Renal cortex interstitium (tissue), 15 donors: ENCODE measurements at places on chromosomes 7 and 10.

GRCh38 chr7:91112902-91113341 is 151.3 kb upstream of the FZD1 start:
- DNase-seq, result no peak

DNA sequence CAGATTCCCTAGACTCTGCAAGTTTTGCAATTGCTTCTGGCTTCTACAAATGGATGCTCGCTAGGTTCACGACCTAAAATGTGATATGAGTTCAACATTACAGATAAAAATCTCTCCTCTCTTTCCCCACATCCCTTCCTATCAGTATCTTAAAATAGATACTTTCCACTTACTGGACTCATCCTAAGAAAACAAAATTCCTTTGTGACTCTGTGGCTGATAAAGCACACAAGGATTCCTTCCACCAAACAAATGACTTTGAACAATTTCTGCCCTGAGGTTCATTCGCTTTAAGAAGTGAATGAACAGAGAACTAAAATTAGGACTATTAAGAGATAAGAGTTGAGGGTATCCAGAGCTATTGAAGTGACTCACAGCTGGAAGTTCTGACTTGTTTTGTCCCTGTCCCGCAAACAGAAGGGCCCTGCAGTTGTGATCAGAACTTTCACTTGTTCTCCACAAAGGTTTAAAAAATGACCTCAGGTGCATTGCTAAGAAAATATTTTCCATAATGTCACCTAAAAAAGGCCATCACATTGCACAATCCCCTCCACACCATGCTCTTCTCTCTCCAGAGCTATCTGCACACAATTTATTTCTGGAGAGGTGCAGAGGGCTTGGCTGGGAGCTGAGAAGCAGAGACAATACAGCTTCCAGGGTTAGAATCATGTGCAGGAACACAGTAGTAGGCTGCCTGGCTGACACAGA is 96.1 kb downstream of the PIP4K2A start:
- no peak for DNase-seq

GRCh38 chr10:90138844-90139243 is 437.5 kb downstream of the KIF20B start:
- no peak for DNase-seq

DNA sequence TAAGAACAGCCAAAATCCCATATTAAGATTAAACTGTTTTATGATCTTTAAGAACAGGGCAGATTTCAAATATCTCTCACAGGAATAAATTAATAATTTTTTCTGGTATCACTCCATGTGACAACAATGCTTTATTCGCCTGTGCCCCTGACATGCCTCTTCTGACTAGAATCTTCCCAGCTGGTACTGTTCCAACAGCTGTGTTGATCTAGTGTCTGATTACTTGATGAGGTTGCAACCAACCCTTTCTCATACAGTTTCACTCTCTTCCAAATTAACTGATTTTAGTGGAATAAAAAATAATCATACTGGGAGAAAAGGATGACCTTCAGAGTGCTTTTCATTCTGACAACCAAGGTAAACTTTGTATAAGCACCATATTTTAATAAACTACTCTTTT is 151.9 kb downstream of the CHRM2 start:
- DNase-seq, result peak; percentile 3
